NCI-H2029 (cell line): ENCODE measurements at places on chromosomes 6 and 20.

DNA sequence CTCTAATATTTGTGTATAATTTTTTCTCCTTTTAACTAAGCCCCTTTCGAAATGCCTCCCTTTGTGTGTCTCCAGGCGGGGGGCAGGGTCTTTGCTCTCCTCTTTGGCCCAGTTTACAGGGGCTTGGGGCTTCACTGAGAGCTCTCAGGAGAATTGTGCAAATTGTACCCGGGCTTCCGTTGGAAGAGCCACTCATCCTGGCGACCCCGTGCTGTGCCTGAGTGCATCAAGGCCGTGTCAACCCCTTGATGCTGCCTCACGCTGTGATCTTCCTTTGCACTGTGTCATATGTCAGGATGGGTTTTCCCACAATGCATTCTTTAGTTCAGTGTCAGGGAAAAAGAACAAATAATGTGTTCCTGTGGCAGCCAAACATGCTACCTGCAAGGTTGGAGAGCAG lies 118.0 kb upstream of the POU3F2 start:
- no peak for DNase-seq

DNA sequence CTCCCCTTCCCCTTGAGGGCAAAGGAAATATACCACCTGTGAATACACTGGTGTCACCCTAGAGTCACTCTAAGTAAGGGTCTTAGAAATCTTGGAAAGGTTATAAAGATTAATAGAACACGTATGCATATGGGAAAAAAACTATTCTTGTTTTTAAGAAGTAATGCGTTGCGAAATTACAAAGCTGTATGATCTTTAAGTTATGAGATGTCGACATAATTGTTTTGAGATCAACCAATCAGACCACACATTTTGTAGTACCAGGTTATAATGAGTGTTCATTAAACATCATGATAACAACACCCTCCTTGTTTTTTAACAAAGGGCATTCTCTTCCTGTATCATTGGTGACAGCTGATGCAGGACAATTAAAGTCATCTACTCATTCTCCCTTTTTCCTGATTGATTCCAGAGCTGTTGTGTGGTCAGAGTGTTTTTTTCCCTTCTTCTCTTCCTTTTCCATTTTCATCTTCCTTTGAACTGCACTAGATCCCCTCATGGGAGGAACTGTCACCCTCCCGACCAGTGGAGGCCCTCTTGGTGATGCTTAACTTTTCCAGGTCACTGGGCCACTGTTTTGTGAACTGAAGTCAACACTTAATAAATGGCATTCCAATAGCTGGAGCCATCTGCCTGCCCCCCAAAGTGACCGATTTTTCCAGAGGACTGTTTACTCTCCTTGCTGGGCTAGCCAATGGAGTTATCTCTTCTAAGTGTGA lies 37.0 kb downstream of the PRDM1 start:
- DNase-seq: no peak

DNA sequence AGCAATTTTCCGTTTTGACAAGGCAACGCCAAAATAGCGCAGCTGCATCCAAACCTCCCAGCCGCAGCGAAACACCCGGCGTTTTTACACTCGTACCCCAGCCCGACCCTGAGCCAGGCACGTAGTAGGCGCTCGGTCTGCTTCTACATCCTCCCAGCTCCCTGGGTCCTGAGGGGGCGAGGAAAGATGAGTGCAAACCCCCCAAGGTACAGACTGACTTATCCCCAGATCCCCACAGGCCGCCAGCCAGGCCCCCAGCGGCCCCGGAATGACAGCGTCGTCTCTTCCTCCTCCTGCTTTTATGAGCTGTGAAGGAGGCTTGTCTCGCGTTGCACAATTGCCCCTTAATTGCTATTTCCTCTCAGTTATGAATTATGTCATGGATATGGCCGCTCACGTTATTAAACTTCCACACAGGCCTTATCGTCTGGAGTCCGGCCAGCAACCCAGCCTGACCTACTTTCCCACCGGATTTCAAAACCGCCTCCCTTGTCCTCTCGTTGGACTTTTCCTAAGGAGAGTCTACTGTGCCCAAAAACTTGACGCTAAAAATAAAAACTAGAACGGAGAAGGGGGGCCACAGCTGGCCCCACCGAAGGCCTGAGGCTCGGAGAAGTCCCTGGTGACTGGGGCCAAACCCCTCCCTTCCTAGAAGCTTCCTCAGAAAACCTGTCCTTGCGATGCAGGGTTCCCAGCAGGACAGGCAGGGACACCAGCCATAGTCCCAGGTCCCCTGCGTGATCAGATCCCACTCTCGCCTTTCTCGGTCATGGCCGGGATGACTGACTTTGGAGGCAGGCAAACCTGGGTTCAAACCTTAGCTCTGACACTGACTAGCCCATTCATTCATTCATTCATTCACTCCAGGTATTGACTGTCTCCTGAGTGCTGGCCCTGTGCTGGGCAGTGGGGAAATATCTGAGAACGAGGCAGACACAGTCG lies 130.9 kb upstream of the PTPN1 start:
- peak; percentile 81 for DNase-seq

- DNase-seq: no peak
Observed at GRCh38 chr6:76792394-76792793, 670.9 kb downstream of the HTR1B start.

DNA sequence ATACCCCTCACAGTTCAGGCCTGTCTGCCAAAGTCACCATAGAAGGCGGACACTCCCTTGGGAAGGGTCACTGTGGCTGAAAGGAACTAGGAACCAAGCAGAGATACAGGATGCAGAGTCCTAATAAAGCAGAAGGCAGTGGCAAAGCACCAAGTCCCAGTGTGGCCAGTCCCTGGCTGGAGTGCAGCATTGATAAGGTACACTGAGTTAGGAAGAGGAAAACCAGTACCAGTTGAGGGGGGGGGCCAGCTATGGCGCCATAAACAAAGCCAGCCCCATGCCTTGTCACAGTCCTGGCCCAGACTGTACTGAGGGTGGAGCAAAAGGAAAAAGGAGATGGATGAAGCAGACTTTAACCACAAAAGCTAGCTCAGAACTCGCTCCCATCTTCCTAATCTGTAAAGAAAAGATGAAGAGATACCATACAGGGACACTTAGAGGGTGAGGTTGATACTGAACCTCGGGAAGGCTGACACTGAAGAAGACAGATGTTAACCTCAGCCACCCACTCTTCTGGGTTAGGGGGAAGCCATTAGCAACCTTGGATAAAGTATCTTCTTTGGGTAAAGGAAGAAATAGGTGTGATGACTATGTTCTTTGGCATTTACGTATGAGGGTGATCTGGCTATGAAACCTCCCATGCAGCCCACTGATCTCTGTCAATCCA lies 7.8 kb downstream of the ABHD12 start:
- DNase-seq: no peak

- DNase-seq: no peak
Observed at GRCh38 chr6:130969791-130970491, 93.1 kb downstream of the EPB41L2 start.

DNA sequence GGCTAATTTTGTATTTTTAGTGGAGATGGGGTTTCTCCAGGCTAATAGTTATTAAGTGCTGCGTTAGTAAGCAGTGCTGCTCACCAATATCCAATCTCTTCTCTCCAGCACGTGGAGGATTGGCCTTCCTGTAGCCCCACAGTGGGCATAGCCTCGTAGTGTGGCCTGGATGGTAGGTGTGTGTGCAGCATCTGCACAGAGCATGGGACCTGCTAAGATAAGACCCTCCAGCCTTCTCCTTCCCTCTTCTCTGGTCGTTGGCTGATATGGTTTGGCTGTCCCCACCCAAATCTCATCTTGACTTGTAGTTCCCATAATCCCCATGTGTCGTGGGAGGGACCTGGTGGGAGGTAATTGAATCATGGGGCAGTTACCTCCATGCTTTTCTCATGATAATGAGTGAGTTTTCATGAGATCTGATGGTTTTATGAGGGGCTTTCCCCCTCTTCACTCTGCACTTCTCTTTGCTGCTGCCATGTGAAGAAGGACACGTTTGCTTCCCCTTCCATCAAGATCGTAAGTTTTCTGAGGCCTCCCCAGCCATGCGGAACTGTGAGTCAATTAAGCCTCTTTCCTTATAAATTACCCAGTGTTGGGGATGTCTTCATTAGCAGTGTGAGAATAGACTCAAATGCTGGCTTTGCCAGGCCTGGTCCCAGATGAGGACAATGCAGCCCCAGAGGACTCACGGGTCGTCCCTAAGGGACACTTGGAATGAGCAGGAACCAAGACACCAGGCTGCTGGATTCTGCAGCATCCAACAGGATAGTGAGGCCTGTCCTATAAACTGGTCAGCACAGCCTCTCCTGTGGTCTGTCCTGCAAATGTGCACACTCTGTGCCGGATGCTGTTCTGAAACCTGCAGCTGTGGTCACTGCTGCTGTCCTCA lies 63.4 kb upstream of the AFDN start:
- DNase-seq: no peak
